ENCODE measurements at places on chromosomes 16 and 17.

GRCh38 chr17:43403846-43404245 lies 5.1 kb downstream of the ARL4D start:
- no peak for DNase-seq

DNA sequence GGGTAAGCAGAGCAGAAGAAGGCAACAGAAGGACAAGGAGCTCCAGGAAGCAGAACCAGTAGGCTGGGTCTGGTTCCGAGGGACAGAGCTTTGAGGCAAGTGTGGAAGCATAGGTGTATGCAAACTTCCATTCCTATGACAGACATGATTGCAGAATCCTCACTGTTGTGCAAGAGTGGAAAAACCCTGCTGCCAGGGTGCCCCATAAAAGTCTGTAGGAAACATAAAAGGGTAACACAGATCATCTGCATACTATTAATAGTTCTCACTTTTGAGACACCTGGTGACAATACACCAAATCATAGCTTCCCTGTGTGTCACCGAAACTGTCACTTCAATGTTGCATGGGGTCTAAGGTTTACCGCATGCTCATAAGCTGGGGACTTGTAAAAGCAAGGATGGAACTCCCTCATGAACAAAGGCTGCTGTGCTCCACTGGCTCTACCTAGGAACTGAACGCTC lies 39.7 kb downstream of the ARHGAP17 start:
- no peak for DNase-seq

- no peak for DNase-seq
Observed at GRCh38 chr17:74031316-74032090, 172.0 kb upstream of the RPL38 start.

DNA sequence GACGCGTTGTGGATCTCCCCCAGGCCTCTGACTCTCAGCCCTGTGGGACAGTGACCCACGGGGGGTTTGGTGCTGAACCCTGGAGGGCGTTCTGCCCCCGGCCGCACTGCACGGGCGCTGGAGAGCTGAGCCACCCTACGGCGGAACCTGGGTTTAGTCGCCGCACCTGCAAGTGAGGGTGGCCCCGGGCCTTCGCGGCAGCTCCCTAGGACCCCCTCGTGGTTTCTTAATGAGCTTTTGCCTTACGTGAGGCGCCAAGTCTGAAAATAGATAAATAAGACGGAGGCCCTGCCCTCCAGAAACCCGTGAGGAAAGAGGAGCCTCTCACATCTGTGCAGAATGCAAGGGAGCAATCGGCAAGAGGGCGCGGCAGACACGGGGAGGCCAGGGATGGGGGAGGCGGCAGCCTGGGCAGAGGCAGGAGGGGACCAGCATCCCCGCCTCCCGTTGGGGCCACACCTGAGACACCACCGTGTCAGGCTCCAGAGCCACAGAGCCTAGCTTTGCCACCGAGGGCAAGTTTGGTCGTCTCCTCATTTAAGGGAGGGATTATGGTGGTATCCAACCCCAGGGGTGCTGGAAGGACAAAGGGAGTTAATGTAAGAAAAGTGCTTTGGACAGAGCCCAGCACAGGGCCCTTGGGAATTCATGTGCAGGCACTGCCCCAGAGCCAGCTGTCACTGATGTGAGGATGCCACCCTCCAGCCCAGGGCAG lies 153.2 kb upstream of the CHMP6 start:
- DNase-seq, result no peak

GRCh38 chr16:24075931-24076716 lies 180.0 kb upstream of the CACNG3 start:
- DNase-seq, result peak; percentile 23

- no peak for DNase-seq
Observed at GRCh38 chr17:70261170-70261569, 91.8 kb downstream of the KCNJ2 start.

DNA sequence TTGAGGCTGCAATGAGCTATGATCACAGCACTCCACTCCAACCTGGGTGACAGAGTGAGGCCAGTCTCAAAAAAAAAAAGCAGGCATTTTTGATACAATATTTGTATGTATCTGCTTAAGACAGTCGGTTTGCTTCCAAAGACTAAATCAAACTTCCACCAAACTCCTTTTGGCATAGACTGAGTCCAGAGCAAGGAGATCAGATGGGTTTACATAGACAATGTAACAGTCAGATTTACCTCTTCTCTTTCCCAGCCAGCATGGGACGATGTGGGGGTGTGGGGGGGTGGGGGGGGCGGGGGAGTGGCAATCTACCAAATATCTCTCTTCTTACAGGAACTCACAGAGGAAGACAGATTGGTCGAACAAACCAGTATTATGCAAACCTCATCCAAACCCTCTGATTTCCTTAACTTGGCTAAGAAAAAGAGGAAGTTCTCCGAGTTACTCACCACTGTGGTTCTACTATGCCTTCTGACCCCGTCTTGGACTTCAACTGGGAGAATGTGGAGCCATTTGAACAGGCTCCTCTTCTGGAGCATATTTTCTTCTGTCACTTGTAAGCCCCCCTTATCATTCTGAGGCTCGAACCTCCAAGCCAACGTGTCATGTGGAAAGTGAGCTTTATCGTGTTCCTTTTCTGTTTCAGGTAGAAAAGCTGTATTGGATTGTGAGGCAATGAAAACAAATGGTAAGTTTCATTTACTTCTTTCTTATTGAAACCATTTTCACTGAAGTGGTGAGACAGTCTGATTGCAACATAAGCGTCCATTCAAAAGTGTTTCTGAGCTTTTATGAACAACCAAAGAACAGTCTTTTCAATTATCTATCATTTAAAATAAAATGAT lies at the start of gene MILR1:
MILR1 (plus strand) TSS at position 451 of the 848 bp plus-strand sequence; CDS start at position 505, 54 bp downstream.
- DNase-seq, result no peak

DNA sequence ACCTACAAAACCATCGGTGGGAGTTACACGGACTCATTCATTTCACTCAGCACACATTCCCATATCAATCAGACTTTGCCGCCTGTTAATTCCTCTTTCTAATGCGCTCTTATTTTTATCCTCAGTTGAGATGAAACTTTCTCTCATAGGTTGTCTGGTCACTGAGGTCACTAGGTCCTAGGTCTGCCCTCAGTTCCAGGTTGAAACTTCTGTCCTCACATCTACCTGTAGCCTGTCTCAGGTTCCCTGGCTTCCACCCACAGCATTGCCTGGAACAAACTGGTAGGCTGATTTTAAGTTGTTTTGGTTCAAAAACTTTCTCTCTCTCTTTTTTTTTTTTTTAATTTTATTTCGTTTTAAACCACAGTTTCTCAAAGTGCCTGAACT lies 119.7 kb downstream of the MAP2K6 start:
- DNase-seq, result no peak

- no peak for DNase-seq
Observed at GRCh38 chr16:5903153-5903552, 805.6 kb upstream of the EEF2KMT start.

GRCh38 chr17:12982224-12982623 lies 35.6 kb downstream of the ELAC2 start:
- no peak for DNase-seq

- no peak for DNase-seq
Observed at GRCh38 chr17:65790241-65790640, 228.8 kb upstream of the AXIN2 start.
